NCI-H2171 treated with DMSO at 0.1 percent for 48 hours (cell line): ENCODE measurements at places on chromosomes 11 and 22.

DNA sequence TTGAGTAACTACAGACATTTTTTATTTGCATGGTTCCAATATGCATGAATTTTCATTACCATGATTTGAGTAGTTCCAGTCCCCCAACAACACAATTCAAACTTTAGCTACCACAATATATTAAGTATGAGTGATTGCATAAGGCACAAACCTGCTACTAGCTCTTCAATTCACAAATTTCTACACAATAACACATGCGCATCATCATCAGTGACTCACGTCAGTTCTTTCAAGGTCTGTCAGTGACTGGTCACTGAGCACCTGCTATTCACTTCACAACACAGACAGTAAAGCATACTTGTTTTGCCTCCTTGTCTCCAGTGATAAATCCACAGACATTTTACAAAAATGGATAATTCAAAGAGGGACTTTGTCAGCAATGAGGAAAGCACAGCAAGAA is 435.1 kb upstream of the CCDC90B start:
- no peak for DNase-seq

DNA sequence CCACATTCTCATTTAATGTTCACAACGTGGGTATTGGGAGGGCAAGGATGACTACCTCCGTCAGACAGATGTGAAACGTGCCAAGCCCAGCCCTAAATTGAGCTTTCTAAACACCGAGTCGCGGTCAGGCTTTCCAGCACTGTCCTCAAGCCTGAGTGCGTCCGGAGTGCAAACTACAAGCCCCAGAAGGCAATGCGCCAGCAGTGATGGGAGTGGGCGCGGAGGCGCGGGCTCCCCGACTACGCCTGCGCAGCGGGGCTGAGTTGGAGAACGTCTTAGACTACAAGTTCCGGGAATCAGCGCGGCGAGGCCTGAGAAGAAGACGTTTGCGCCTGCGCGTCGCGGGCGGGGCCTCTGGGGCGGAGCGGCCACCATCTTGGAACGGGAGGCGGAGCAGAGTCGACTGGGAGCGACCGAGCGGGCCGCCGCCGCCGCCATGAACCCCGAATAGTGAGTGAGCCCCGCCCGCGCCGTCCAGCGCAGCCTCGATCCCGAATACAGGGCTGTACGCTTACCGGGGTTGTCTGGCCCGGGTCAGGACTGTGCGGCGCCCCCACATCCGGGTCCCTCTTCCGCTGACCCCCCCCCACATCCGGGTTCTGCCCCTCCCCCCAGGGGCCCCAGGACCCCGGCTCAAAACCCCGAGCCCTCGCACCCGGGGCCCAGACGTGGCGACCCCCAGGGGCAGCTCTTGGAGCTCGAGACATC is at the start of gene RAB1B:
TSS of gene RAB1B (plus strand) at position 396 of the 708 bp plus-strand sequence. CDS start at position 437, 41 bp downstream.
- peak; percentile 99 for DNase-seq

GRCh38 chr11:11146830-11147229 is 206.2 kb downstream of the CSNK2A3 start:
- no peak for DNase-seq

GRCh38 chr11:94834911-94835593 is 66.9 kb downstream of the AMOTL1 start:
- DNase-seq: no peak

DNA sequence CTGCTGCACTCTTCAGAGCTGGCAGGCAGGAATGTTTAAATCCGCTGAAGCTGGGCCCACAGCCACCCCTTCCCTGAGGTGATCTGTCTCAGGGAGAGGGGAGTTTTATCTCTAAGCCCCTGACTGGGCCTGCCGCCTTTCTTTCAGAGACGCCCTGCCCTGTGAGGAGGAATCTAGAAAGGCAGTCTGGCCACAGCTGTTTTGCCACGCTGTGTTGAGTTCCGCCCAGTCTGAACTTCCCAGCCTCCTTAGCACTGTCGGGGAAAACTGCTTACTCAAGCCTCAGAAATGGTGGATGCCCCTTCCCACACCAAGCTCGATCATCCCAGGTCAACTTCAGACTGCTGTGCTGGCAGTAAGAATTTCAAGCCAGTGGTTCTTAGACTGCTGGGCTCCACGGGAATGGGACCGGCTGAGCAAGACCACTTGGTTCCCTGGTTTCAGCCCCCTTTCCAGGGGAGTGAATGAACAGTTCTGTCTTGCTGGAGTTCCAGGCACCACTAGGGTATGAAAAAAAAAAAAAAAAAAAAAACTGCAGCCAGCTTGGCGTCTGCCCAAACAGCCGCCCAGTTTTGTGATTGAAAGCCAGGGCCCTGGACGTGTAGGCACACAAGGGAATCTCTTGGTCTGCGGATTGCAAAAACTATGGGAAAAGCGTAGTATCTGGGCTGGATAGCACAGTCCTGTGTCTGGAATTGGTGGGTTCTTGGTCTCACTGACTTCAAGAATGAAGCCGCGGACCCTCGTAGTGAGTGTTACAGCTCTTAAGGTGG is 127.4 kb downstream of the SPON1 start:
- DNase-seq: no peak

DNA sequence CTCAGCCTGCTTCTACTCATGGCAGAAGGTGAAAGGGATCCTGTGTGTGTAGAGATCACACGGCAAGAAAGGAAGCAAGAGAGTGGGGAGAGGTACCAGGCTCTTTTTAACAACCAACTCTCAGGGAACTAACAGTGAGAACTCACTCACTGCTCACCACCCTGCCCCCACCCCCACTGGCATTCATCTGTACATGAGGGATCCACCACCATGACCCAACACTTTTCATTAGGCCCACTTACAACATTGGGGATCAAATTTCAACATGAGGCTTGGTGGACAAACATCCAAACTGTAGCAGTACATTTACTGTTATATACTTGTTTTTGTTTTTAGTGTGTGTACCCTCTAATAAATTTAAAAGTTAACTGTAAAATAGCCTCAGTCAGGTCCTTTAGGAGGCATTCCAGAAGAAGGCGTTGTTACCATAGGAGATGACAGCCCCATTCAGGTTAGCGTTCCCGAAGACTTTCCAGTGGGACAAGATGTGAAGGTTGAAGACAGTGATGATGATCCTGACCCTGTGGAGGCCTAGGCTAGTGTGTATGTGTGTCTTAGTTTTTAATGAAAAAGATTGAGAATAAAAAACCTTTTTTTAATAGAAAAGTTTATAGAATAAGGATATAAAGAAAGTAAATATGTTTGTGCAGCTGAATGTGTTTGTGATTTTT is 11.3 kb downstream of the CUL5 start:
- DNase-seq: no peak
